ENCODE measurements at places on chromosomes 7 and 10.

- no peak for DNase-seq
These were observed 8.8 kb downstream of the FZD8 start for GRCh38 chr10:35633006-35633980.

DNA sequence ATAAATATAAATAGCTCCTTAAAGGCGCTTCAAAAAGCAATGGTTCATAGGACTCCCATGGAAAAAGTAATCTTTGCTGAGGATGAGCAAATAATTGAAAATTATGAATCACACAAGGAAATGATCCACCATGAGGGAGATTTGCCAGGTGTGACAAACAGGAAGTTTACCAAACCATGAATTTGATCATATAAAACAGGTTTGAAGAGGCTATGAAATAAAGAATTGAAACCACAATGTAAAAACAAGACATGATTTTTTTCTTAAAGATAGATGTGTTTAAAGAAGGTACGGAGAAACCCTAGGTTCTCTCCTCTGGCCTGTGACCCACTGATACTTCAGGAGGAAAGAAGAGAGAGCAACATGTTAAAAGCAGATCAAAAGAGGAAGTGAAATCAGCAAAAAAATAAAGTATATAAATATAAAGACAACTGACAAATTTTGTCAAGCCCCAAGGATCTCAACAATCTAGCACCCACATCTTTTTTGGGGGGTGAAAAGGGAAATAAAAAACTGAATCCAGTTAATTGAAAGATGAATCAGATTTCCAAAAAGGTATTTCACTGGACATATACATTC lies 111.3 kb upstream of the ASAH2 start:
- DNase-seq, result no peak

DNA sequence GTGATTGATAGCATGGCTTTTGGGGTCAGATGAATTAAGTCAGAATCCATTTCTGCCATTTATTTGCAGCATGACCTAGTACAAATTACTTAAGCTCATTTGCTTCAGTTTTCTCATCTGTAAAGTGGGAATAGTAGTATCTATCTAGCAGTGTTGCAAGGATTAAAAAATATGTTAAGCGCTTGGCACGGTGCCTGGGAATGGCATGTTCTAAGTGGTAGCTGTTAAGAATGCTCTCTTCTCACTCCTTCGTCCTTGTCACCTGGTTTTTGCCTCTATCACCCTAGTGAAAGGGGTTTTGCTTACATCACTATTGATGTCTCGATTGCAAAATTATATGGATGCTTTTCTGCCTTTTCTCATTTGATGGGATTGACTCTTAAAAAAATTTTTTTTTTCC lies 7.4 kb downstream of the TMEM248 start:
- DNase-seq, result no peak

GRCh38 chr7:75646571-75647102 lies 92.1 kb downstream of the HIP1 start:
- DNase-seq, result no peak

- DNase-seq, result no peak
These were observed 46.3 kb downstream of the TAS2R16 start for GRCh38 chr7:122949186-122949585.

GRCh38 chr7:149794661-149795060 lies 21.3 kb upstream of the ZNF467 start:
- no peak for DNase-seq

- no peak for DNase-seq
These were observed 36.9 kb downstream of the NET1 start for GRCh38 chr10:5449227-5449626.

GRCh38 chr7:51346126-51346525 lies 29.5 kb upstream of the COBL start:
- DNase-seq, result no peak

DNA sequence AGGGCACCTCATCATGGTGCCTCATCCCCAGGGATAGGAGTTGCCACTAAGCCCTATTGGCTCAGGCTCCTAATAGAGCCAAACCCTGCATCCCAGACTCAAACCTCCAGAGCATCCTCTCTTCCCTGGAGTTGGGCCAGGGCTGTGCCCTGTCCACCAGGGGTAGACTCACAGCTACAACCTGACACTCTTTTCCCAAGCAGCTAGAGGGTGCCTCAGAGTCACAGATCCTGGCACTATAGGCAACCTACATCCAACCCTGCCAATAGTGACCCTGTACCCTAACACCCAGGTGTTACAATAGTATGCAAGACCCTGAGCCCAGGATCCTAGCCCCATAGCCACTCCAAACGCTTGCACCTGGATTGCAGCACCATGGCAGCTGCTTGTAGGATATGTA lies 64.0 kb upstream of the PLA2G12B start:
- no peak for DNase-seq

DNA sequence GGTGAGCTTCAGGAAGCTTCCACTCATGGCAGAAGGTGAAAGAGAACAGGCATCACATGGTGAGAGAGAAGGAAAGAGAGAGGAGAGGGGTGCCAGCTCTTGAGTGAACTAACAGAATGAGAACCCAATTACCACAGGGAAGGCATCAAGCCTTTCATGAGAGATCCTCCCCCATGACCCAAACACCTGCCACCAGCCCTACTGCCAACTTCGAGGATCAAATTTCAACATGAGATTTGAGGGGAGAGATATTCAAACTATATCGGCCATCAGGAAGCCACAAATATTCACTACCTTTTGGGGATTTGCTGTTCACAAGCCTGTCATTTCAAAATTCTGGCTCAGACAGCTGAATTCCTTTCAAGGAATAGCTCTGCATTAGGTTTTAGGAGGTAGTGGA lies 39.9 kb upstream of the SMNDC1 start:
- no peak for DNase-seq

DNA sequence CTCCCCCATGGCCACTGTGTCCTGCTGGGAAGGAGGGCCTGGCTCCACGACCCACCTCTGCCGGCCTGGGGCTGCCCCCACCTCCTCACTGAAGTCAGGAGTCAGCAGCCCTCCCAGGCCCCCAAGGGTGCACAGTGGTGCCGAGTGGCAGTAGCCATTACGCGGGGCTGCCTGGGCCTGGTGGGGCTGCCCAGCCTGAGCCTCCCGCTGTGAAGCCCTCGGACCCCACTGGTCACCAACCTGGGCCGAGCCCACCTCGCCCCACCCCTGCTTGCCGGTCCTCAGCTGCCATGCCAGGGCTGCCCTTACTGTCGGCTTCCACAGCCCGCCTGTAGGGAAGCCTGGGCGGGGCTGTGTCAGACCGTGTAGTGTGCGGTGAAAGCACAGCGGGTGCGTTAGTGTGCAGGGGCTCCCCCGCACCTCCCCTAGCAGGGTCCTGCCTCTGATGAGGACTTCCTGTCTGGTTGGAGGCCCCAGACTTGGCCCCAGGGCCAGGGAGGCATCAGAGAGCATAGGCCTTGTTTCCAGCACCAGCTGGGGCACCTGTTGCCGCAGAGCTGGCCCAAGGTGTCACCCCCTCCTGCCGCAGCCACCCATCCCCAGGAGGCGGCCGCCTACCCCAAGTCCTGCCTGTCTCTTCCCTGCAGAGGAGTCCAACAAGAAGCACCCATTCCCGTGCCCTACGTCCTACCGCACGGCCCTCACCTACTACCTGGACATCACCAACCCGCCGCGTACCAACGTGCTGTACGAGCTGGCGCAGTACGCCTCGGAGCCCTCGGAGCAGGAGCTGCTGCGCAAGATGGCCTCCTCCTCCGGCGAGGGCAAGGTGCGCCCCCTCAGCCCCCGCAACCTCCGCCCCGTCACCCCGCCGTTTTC lies 10.0 kb downstream of the TMEM120A start:
- no peak for DNase-seq

- no peak for DNase-seq
These were observed at the start of gene TLX1 for GRCh38 chr10:101130984-101131961. TLX1 (plus strand) TSS chr10:101131300; CDS start chr10:101131542, 242 bp downstream.

DNA sequence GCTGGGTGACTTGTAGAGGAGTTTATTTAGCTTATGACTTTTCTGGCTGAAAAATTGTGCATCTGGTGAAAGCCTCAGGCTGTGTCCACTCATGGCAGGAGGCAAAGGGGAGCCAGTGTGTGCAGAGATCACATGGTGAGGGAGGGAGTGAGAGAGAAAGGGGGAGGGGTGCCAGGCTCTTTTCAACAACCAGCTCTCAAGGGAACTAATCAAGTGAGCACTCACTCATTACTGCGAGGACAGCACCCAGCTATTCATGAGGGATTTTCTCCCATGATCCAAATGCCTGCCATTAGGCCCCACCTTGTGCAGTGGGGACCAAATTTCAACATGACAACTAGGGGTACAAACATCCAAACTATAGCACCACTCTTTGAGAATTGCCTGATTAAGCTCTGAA lies 590.2 kb downstream of the MAGI2 start:
- no peak for DNase-seq

DNA sequence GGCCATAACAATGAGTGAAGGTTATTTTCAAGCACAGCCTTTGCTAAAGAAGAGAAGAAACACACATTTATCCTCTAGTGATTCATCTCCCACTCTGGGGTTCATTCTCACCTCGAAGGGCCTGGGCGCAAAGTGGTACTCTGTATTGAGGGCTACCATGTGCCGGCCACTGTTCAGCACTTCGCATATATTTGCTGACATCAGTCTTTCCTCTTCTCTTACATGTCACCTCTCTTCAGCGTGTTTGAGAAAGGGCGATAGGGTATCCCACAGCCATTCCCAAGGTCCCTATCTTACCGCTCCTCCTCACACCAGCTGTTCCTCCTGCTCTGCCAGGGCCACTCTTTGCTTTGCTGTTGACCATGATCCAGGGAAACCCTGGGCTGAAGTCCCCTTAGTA lies 48.8 kb upstream of the ECHDC3 start:
- no peak for DNase-seq

DNA sequence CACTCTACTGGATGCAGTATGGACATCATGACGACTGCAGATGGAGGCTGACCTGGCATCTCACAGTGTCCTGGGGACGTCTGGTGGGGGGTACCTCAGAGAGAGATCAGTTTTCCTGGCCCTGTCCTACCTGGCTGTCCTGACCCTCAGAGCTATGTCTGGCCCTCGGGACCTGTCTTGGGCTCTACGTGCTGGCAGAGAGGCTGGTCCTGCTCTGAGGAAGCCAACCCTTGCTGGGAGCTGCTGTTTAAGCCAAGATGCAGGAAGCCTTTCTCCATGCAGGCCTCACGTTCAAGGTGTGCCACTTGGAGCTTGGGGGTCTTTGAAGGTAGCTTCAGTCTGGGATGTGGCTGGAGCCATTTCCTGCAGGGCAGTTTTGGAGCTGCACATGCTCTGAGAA lies 42.1 kb upstream of the CXCL12 start:
- DNase-seq, result no peak

DNA sequence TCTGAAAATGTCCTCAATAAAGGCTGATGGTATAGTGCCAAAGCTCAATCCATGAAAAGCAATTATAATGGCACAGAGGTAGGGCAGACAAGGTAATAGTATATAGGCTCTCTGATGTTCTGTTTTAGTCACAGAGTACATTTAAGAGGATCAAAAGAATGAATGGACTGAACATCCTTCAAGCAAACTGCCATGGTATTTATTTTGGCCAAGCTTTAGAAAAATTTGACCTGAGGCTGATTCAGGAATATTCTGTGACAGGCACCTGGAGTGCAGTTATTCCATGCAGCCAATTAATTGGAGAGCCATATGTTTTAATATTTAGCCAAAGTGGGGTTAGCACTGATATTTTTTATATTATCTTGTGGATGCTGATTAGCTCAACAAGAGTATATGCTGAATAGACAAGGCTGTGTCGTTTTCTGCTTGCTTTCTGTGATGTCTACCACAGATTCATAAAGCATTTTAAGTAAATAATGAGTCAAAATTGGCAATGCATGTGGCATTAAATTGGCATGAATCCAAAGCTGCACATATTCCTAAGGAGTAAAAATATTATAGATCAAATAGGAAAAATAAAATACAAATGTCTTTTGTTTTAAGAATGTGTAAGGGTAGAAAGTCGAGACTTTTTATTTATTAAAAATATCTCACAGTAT lies 177.4 kb downstream of the PCLO start:
- DNase-seq, result no peak

DNA sequence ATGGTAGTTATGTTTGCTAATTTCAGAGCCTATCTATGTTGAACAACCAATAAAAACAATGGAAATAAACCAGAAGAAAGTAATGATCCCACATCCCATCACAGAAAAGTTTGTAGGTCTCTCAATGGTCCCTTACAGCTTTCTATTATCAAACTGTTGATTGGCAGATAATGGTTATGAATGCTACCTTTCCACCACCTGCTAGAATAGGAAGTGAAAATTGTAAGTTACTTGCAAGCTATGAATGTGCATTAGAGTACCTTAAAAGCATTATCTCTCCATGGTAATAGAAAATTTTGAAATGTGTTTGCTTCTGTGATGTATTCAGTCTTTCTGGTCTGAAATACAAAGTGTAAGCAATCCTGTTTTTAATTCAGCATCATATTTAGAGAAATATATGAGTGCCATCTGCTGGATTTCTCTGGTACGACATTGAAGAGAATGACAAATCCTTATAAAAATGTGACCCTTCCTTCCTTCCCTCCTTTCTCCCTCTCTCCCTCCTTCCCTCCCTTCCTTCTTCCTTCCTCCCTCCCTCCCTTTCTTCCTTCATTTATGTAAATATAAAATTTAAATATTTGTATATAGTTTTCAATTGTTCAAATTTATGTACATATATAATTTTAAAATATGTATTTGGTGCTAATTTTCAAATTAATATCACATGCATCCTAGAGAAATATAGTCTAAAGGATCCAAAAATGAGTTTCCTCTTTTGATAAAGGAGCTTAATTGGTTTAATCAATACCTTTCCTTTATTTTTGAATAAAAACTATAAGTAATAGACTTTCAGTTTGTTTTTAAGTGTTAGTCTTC lies 41.4 kb upstream of the PNLIPRP3 start:
- DNase-seq, result no peak

DNA sequence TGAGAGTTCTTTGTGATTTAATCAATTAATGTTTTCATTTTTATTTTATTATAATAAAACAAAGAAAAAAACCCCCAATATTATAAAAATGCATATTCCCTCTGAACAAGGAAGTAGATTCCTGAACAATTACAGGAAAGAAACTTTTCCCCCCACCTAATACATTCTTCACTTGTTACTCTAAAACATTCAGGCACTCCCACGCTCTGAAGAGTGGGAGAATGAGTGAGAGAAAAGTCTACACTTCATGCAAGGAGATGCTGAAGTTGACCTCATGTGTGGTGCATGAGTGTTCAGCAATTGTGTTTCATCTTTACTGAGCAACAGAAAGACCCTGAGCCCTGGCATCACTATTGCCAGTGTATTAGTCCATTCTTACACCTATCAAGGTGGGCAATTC lies 244.2 kb upstream of the IGFBP3 start:
- no peak for DNase-seq
